Epithelial cell of esophagus (primary cell): ENCODE measurements at places on chromosomes 11 and 22.

GRCh38 chr11:94858012-94858705 lies 90.0 kb downstream of the AMOTL1 start:
- DNase-seq, result no peak

- no peak for DNase-seq
Observed at GRCh38 chr11:16989554-16989953, 24.7 kb downstream of the PLEKHA7 start.

GRCh38 chr22:21590809-21591641 lies 23.5 kb downstream of the UBE2L3 start:
- DNase-seq, result no peak

- DNase-seq, result no peak
Observed at GRCh38 chr11:72856065-72856464, 41.9 kb downstream of the ATG16L2 start.

DNA sequence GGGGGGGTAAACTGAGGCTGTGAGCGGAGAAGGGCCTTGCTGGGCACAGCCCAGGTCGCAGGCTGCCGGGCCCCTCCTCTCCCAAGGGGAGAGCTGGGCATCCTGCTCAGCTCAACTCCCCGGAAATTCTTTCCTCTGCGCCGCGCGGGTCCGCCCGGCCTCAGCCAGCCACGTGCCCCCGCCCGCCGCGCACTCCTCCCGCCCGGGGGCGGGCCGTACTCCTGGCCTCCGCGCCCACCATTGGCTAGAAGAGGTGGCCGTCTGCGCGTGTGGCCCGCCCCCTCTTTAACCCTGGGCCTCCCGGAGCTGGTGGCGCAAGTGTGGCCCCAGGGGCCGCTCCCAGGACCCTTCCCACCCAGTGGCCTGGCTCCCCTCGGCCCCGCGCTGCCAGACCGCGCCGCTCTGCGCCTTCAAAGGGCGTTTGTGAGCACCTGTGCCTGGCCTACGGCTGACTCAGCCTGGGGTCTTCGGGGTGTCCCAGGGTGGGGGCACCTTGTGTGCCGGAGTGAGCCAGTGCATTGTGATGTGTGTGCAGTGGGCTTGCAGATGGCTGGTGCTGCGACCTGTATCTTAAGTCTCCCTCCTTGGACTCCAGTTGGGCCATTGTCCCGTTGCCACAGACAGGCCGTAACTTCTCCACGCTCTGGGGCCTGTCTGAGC lies 2.0 kb downstream of the MRGPRF start:
- peak; percentile 69 for DNase-seq

- DNase-seq, result no peak
Observed at GRCh38 chr11:70775386-70776075, 377.2 kb downstream of the CTTN start.

- DNase-seq, result no peak
Observed at GRCh38 chr22:50048061-50048765, 9.9 kb downstream of the TTLL8 start.

GRCh38 chr22:24948356-24949202 lies 2.1 kb upstream of the LHFPL7 start:
- DNase-seq, result no peak

DNA sequence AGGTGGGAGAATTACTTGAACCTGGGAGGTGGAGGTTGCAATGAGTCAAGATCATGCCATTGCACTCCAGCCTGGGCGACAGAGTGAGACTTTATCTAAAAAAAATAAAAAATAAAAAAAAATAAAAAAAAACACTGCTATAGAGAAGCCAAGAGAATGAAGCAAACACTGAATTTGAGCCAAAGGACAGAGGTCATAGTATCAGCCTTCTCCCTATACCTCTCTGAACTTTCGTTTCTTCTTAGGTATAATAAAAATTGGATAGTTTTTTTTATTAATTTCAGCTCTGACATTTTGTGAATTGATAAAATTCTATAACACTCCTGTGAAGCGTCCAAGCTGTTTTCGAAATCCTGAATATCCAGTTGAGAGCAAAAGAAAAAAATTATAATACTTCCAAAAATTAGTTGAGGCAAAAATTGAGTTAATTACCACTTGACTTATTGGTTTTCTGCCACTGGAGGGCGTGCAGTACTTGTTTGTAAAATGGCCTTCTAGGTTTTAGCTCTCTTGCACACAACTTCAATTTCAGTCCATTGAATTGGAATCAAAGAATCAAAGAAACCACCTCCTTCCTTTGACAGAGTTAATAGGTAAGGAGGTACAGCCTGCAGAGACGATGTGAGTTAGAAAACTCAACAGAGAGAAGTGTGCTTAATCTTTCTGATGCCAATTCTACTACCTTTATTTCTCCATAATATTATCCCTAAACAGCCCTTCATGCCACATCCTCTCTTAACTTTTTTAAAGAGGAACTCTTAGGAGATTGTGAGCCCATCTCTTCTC lies 143.2 kb downstream of the BBOX1 start:
- peak; percentile 77 for DNase-seq

- DNase-seq, result no peak
Observed at GRCh38 chr11:133382131-133382812, 150.0 kb downstream of the OPCML start.
